ENCODE measurements at places on chromosomes 11 and 22.
A peak's percentile ranks its signal among the peaks of the same experiment; 100 is the strongest.

- no peak for DNase-seq
These were observed 276.7 kb upstream of the API5 start for GRCh38 chr11:43035086-43035485.

DNA sequence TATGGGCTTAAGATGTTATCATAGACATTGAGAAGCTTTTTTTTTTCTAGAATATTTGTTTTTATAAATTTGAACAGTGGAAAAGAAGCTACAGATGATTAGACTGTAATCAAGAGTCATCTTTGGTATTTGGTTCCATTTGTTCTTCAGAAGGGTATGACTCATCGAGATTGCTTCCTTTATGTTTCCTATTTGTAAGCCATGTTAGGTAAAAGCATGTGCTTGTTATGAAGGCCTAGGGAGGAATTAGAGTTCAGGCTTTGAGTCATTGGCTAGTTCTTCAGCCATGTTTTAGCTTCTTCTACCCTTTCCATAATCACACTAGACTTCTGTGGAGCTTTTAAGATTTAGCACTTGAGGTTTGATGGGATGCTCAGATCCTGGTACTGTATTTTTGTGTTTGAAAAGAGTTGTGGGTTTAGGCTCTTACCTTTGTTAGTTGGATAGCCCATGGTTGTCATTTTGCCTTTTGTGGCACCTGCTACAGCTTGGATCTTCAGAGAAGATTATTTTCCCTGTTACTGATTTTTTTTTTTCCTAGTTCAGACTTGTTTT lies 44.3 kb downstream of the POLD3 start:
- DNase-seq, result peak; percentile 74

- no peak for DNase-seq
These were observed 16.0 kb downstream of the BCL9L start for GRCh38 chr11:118909619-118910308.

DNA sequence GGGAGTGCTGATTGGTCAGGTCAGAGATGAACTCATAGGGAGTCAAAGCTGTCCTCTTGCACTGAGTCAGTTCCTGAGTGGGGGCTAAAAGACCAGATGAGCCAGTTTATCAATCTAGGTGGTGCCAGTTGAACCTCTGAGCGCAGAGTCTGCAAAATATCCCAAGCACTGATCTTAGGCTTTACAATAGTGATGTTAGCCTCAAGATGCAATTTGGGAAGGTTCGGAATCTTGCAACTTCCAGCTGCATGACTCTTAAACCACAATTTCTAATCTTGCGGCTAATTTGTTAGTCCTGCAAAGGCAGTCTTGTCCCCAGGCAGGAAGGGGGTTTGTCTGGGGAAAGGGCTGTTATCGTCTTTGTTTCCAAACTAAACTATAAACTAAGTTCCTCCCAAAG lies 92.3 kb upstream of the PARVA start:
- peak; percentile 97 for DNase-seq

- DNase-seq, result no peak
These were observed 76.6 kb downstream of the WT1 start for GRCh38 chr11:32358729-32359128.

DNA sequence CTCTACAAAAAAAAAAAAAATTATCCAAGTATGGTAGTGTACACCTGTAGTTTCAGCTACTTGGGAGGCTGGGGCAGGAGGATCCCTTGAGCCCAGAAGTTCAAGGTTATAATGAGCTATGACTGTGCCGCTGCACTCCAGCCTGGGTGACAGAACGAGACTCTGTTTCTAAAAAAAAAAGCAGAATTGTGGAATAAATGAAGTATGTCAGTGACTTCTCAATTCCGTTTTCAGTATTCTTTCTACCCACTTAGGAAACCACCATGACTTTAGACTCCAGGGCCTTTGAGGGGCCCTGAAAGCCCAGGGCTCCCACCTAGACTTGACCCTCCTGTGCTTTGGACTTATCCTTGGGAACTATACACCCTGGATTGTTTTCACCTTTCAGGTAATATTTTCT lies 6.5 kb upstream of the NUP160 start:
- DNase-seq, result no peak

DNA sequence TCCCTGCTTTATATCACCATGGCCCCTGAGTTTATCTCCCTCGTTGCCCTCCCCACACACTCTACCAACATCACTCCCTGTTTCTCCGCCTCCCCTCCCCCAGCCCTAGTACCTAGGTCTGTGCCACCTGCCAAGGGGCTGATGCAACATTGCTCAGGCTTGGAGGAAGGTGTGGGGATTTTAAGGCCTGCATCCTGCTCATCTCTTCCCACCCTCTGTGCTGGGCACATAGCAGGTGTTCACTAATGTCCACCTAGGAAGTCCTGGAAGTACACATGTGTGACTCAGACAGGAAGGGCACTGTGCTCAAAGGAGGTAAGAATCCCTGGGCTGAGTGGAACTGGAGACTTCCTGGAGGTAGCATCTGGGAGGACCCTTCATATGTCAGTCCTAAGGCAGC lies 37.0 kb downstream of the PDE2A start:
- DNase-seq, result no peak

GRCh38 chr22:27851974-27852746 lies 50.6 kb upstream of the MN1 start:
- DNase-seq, result peak; percentile 71

DNA sequence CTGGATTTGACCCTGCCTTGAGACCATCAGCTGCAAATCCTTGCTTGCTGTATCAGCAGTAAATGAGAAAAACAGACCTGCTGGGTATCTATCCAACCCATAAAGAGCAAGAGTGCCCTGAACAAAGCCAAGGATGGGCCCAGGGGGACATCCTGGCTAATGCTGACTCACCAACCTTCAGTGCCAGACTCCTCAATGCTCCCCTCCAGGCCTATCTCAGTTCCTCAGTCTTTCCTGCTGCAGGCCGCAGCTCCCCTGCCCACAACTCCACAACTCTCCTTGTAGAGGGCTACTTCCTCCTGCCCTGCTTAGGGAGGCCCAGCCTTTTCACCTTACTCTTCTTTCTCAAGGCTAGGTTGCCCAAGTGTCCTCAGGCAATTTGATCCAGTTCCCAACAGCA lies 2.6 kb downstream of the LAMTOR1 start:
- DNase-seq, result no peak

DNA sequence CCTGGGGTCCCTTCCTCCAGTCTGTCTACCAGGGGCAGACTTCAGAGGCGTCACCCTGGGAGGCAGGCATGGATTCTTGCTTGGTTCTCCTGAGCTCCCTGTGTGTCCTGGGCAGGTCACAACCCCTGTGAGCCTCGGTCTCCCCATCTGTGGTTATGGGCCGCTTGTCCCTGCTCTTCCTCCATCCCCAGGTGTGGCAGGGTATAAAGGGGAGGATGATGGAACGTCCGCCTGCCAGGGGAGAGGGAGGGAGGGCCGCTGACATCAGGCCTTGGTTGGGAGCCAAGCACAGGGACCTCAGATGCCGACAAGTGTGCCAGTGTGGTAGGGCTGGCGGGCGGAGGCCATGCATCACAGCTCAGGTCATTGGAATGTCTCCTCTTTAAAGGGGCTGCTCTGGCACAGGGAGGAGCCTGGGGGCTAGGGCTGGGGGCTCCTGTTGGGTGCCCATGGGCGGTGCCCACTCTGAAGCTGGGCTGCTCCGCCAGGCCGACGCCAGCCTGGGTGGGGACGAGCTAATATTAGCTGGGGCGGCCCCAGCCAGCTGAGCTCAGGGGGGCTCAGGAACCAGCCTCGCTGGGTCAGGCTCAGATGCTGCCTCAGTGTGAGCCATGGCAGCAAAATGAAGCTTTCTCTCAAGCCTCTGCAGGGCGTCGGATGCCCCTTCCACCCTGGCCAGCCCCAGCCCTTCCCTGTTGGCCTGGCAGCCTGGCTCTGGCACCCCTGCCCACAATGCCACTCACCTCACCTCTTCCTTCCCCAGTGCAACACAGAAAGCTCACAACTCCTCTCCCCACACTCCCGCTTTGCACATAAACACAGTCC lies 12.8 kb downstream of the KCNC1 start:
- no peak for DNase-seq

All from fibroblast of skin of scalp (primary cell).